Lung microvascular endothelial cell (primary cell): ENCODE measurements at places on chromosomes 4 and X.
A peak's percentile ranks its signal among the peaks of the same experiment; 100 is the strongest.

DNA sequence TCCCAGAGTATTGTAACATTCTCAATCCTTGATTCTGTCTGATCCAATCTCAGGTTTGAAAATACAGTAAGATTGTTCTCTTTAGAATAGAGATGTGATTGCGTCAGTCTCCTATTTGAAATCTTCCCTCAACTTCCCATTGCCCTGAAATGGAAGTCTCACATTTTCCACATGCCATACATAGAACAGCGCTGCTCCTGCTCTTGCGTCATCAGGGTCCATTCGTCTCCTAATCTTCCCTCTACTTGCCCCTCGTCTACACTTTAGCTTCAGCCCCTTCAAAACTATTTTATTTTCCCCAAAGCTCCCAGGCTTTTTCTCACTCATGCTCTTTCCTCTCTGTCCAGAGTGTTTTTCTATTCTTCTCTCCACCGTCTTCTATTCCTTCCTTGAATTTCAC is 301.7 kb upstream of the MAGEB2 start:
- DNase-seq, result no peak

GRCh38 chrX:34656842-34657725 is at the start of gene TMEM47:
Gene TMEM47, minus strand, starts transcription at chrX:34657285. Its CDS starts 256 bp downstream, at chrX:34657029.
- DNase-seq, result peak; percentile 64

DNA sequence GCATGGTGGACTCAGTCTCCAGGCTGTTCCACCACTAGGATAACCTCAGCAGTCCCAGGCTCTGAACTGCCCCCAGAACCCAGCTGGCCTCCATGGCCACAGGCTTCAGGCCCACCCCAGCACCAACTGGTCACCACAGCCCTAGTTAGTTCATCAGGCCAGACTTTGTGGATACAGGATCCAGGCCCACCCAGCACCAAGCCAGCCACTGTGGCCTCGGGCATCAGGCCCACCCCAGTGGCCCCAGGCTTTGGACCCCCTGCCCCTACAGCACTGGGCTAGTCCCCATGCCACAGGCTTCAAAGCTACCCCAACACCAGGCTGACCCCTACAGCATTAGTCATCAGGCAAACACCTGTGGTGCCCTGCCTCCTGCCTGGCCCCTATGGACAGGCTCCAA is 50.0 kb downstream of the ZCCHC13 start:
- DNase-seq, result no peak

- no peak for DNase-seq
Observed at GRCh38 chrX:40303256-40304077, 205.7 kb upstream of the BCOR start.

- DNase-seq, result peak; percentile 63
Observed at GRCh38 chrX:134603806-134604700, 54.2 kb downstream of the PLAC1 start.

- DNase-seq, result no peak
Observed at GRCh38 chr4:62162606-62163005, 962.5 kb downstream of the ADGRL3 start.

DNA sequence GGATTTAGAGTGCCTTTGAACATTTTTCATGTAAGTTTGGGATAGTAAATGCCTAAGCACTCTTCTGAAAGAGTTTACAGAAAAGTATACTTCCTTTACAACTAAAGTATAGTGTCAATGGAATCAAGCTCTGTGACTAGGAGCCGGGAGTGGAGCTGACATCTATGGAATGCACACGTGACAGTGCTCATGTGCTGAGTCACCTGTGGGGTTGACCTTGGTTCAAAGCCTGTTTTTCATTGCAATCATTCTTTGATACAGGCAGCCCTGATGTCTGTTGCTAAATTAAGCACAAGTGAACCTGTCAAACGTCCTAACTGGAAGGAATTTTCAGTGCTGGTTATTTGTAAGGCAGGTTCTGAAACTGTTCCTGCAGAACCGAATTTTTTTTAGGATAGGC is 82.5 kb downstream of the GPAT3 start:
- DNase-seq, result peak; percentile 69

- DNase-seq, result no peak
Observed at GRCh38 chr4:165532976-165533375, 154.2 kb downstream of the CPE start.

DNA sequence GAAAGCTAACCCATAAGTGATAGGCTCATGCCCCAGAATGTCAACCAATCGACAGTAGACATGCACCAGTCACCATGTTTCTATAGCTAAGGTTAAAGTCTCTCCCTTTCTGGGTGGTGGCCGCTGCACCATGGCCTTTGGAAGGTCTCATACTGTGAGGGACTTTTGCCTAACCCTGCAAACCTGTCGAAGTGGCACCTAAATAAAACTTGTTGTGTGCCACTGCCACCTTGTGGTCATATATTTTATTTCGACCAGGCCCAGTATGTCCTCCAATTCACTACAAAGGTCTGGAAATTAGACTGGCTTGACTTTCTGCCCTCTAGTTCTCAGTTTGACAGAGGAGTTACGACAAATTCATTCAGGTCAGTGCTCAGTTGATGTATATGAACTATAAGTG is 163.1 kb downstream of the SMARCA1 start:
- DNase-seq, result peak; percentile 66

GRCh38 chr4:163367651-163368050 is 24.0 kb downstream of the NPY5R start:
- no peak for DNase-seq

DNA sequence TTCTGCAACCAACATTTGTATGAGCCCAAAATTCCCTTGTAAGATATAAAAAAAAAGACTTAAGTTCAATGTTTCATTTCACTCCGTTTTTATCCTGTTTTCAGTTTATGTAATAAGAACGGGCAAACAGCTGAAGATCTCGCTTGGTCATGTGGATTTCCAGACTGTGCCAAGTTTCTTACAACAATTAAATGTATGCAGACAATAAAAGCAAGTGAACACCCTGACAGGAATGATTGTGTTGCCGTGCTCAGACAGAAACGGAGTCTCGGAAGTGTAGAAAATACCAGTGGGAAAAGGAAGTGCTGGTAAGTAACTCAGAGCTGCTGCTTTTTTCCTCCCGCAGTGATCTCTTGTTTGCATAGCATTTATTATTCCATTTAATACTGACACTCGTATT is 2.8 kb downstream of the ANKRD37 start:
- DNase-seq, result peak; percentile 69

- no peak for DNase-seq
Observed at GRCh38 chr4:185623444-185624258, 88.3 kb upstream of the PDLIM3 start.

- DNase-seq, result no peak
Observed at GRCh38 chr4:78417603-78418002, 134.0 kb upstream of the ANXA3 start.

- no peak for DNase-seq
Observed at GRCh38 chr4:151887816-151888180, 127.0 kb upstream of the GATB start.

GRCh38 chrX:40153345-40154249 is 55.8 kb upstream of the BCOR start:
- DNase-seq, result peak; percentile 51

- DNase-seq, result no peak
Observed at GRCh38 chr4:130591091-130591490, 1495.1 kb downstream of the C4orf33 start.

DNA sequence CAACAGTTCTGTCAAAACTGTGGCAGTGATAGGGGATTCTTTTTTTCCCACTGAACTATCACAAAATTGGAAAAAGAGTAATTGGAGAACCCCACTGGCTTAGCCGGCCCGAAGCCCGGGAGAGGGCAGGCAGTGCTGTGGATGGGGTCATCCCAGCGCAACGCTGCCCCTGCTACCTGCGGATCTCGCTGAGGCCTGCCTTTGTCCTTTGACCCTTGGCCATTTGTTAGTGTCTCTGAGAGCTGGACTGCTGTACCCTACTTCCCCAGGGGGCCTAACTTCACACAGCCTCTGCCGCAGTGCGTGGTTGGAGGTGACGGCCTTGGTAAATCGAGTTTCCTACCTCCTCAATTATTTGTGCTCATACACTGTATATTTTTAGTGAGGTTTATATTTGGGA is 43.0 kb upstream of the MSANTD1 start:
- no peak for DNase-seq

DNA sequence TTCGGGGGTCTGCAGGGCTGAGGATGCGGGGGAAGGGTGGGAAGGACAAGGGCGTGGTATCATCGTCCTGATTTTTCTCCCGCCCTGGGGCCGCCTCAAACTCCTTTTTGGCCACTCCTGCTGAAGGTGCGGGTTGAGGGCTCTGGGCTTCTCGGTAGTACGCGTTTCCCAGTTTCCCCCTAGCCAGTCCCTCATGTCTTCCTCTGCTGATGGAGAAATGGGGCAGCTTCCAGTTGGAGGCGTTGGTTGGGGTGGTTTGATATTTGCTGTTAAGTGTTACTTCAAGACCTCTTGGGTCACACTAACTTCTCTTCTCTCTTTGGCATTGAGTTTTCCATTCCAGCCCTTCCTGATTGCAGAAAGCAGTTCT is 482 bp downstream of the GSTCD start:
- peak; percentile 47 for DNase-seq

DNA sequence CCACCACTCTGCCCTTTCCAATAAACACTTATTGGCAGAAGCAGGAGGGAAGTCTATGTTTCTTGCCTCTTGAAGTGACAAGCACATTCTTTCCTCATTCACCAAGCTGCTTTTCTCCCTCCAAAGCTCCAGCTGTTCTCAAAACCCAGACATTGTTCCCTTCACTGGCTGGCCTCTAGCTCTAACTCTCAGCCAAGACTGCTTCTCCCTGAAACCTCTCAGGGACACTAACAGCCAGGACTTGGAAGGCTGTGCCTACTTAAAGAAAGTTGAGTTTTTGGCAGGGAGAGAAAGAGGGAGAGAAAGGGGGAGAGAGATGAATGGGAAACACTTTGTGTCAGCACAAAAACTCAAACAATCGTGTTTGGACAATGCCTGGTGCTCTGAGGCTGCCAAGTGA is 99.5 kb downstream of the COX18 start:
- peak; percentile 4 for DNase-seq

DNA sequence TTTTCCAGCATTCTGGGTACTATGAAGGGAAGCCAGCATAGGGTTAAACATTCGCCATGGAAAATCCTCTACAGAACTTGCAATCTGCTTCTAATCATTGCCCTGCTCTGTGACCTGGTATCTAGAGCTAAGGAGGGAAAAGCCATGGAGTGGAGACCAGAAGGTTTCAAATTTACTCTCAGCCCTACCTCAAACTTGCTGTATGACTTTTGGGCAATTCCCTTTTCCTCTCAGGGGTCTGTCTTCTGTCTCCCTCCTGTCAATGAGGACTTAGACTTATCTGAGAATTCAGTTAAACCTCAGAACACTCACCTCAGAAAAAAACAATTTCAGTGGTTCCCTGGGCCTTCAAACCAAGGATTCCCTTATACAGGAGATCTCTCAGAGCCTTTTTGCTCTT is 29.1 kb downstream of the ARHGEF9 start:
- no peak for DNase-seq

DNA sequence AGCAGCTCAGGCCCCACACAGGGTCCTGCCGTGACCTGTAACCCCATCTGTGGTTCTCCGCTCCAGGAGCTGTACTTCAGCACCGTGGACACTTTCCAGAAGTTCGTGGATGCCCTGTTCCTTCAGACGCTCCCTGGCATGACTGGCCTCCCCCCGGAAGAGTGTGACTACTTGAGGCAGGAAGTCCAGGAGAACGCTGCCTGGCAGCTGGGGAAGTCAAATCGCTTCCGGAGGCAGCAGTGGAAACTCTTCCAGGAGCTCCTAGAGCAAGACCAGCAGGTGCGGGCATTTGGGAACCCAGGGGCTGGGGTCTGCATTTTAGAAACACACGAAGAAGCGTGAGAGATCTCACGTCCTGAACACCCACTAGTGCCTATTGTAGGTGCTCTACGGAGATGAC is 72.5 kb downstream of the EVC start:
- DNase-seq, result peak; percentile 39

- no peak for DNase-seq
Observed at GRCh38 chrX:73400136-73400748, 46.6 kb upstream of the CDX4 start.

- no peak for DNase-seq
Observed at GRCh38 chr4:41670530-41670929, 78.0 kb downstream of the PHOX2B start.

- DNase-seq, result no peak
Observed at GRCh38 chr4:153822316-153822715, 33.4 kb upstream of the SFRP2 start.

DNA sequence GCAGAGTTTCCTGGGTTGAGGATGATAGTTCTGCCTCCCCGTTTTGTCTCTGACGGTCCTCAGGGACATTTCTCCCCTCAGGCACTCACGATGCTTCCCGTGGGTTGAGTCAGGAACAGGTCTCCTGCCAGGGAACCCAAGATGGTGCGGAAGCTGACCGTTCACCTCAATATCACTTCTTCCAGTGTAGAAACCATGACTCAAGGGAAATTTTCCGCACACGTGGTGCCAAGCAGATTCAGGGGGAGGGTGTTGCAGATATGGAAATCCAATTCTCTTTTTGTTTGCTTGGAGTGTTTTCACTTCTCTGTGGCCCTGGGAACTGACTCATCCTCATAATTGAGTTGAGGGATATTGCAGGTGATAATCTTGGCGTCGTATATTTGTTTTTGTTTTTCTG is 46.7 kb downstream of the CXorf49B start:
- no peak for DNase-seq

DNA sequence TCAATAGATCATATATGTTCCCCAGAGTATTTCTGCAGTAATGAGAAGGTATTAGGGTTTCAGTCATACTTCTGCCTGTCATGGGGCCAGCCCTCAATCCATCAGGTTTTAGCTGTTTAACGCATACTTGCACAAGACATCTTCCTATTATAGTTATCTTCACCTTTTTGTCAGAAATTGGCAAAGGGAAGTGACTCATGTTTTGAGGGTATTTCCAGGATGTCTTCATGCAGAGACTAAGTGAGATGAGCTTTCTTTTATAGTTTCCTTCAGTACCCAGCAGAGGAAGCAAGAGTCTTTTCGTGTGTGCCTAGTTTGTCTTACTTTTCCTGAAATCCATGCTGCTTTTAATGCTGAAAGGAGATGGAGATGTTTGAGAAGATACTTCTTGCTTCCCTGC is 9.5 kb downstream of the CSTF2 start:
- DNase-seq, result peak; percentile 64

DNA sequence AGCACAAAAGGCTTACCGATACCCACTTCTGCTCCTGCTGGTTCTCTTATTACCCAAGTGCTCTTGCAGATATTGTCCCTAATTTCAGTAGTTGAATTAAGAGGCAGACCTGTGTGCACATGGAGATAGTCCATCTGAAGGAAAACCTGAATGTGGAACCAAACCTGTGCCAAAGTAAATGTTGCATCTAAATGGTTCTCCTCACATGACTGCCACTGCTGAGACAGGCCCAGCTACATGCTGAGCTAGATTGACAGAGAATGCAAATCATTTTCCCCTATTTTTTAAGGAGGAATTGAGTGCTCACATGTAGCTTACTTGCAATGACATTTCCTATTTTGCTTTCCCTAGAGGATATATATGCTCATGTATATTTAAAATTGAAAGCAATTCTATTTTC is 609.1 kb upstream of the TECRL start:
- DNase-seq, result no peak

GRCh38 chrX:109840585-109840984 is 107.5 kb upstream of the ACSL4 start:
- peak; percentile 13 for DNase-seq

GRCh38 chr4:165668694-165669093 is 204.3 kb upstream of the TLL1 start:
- DNase-seq, result peak; percentile 46

GRCh38 chrX:7263961-7264360 is 116.0 kb upstream of the PUDP start:
- DNase-seq, result peak; percentile 7
